ENCODE measurements at places on chromosomes 3 and 15. TPM values are rescaled to one million over a fixed set of nuclear protein-coding genes. Genes with fewer than 3 reads are reported as not detected.

The CCR8 gene
- total RNA-seq = not detected

The PROS1 gene
- 12.5 TPM for total RNA-seq

The DUOXA2 gene
- total RNA-seq = not detected

The TF gene
- total RNA-seq = 0.08 TPM

The TRH gene
- total RNA-seq = not detected

The PIF1 gene
- 6.2 TPM for total RNA-seq

The HGD gene
- total RNA-seq = 0.13 TPM

The PP2D1 gene
- not detected for total RNA-seq

The ARNT2 gene
- 4.8 TPM for total RNA-seq

The STRIT1 gene
- total RNA-seq = not detected

The FAM3D gene
- not detected for total RNA-seq

The ZIC1 gene
- not detected for total RNA-seq

The RTP1 gene
- not detected for total RNA-seq

The CYP1A2 gene
- total RNA-seq = not detected

The CPNE9 gene
- not detected for total RNA-seq

The GABRG3 gene
- not detected for total RNA-seq

The SH3GL3 gene
- 0.78 TPM for total RNA-seq

The LXN gene
- total RNA-seq = 503 TPM

The ATP13A5 gene
- not detected for total RNA-seq

The CILP gene
- total RNA-seq = under 0.01 TPM

The ZBTB47 gene
- 9.3 TPM for total RNA-seq

The CCR2 gene
- not detected for total RNA-seq

The SPTBN5 gene
- 0.24 TPM for total RNA-seq

The IMPG2 gene
- 0.24 TPM for total RNA-seq

The SCN5A gene
- total RNA-seq = 0.96 TPM

The AHSG gene
- not detected for total RNA-seq

The RHOV gene
- not detected for total RNA-seq

The TBC1D21 gene
- total RNA-seq = not detected

The IQCF5 gene
- not detected for total RNA-seq

The CHAC1 gene
- 63.6 TPM for total RNA-seq

The CLDN16 gene
- total RNA-seq = not detected

The CCR9 gene
- total RNA-seq = not detected

The A4GNT gene
- not detected for total RNA-seq

The DAPK2 gene
- 0.78 TPM for total RNA-seq

The LRTM1 gene
- not detected for total RNA-seq

The HCLS1 gene
- total RNA-seq = 1.9 TPM

The VPS39 gene
- 27.2 TPM for total RNA-seq

Measured in epithelial cell of alveolus of lung (primary cell).